ENCODE measurements at places on chromosomes 6 and 20. TPM values are rescaled to one million over a fixed set of nuclear protein-coding genes. Genes with fewer than 3 reads are reported as not detected.

- DNase-seq, result no peak
Observed at GRCh38 chr20:56805966-56806365, 176.9 kb downstream of the TFAP2C start.

GRCh38 chr6:38337819-38338465, 301.8 kb downstream of the BTBD9 start:
- DNase-seq, result no peak

Gene FAM217B
- 3.2 TPM for polyA plus RNA-seq

GRCh38 chr6:29763491-29764289, 40.5 kb downstream of the HLA-F start:
- DNase-seq, result no peak

GRCh38 chr6:2968600-2969135, 2.7 kb downstream of the SERPINB6 start:
- no peak for DNase-seq

DNA sequence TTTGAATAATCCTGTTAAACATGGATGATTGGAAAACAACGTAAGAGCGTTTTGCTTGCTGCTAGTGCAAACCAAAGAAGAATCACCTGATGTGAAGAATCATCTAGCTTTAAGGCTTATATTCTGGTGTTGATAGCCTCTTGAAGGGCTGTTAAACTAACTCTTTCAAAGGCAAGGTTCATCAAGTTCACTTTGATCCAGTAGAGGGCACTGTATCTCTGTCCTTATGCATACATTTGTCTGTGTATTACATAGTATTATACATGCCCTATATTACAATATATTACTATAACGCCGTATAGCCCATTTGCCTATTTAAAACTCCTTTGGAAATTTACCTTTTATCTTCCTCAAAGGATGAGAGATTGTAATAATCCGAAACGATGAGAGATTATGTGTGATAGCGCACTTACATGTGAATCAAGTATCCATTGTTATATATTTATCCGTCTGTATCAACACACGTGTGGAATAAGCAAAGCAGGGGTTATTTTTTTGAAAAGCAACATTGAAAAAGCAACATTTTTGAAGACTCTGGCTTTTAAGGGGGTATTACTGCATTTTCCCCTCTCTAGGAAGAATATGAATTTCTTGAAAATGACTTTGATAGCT, 50.8 kb upstream of the NRN1 start:
- DNase-seq, result no peak

GRCh38 chr6:8005136-8005535, 59.1 kb downstream of the BLOC1S5 start:
- DNase-seq, result no peak

Gene SLC32A1
- not detected for polyA plus RNA-seq

Gene NKX2-4
- not detected for polyA plus RNA-seq

DNA sequence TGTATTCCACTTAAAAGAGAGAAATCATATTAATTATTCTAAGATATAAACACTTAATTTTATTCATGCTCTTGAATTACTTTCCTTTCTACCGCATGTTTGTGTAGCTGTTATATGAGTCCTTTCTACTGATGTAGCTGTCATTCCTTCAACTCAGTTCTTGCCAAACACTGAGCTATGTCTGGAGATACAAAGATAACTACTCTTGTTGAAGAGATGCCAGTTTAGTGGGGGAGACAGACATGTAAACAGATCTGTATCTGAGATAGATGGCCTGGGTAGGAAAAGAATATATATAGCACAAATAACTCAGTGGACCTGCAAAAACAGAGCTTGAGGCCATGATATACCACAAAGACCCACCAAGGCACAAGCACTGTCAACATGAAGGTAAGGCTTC, 157.3 kb downstream of the BTBD9 start:
- DNase-seq, result no peak

Data from kidney (tissue), 22 donors.